ENCODE measurements at places on chromosomes 6 and 20.

DNA sequence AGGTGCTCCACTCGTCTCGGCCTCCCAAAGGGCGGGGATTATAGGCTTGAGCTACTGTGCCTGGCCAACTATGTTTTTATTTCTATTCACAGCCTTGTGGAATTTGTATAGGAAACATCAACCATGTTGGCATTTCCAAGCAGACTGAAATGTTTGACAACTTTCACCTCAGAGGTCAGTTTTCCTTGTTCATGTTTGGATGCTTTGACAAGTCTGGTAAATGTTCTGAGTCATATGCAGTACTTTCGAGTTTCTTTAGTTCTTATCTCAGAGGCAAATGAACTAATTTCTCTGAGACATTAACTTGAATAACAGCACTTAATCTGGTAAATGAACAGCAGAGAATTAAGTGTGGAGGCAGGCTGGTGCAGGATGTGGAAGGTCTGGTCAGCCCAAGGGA, 373.4 kb upstream of the SYNCRIP start:
- no peak for DNase-seq

GRCh38 chr20:1426231-1426849, 33.5 kb upstream of the FKBP1A start:
- no peak for DNase-seq

GRCh38 chr6:29506446-29507067, 18.8 kb upstream of the MAS1L start:
- no peak for DNase-seq

- no peak for DNase-seq
These were observed 20.7 kb downstream of the CNR1 start for GRCh38 chr6:88145298-88145963.

DNA sequence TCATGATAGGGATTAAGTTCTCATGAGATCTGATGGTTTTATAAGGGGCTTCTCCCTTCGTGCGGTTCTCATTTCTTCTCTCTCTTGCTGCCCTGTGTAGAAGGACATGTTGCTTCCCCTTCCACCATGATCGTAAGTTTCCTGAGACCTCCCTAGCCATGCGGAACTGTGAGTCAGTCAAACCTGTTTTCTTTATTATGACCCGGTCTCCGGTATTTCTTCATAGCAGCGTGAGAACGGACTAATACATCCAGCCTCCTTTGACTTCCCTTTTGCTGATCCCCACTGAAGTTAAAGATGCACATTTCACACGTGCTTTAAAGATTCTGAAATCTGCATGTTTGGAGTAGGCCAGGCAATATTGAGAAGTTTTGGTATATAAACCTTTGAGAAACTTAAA, 543.1 kb downstream of the PRKN start:
- DNase-seq: no peak

- DNase-seq: no peak
These were observed 63.6 kb upstream of the ZNF217 start for GRCh38 chr20:53657279-53657678.

All from myocyte (in vitro differentiated cells).